ENCODE measurements at places on chromosomes 11 and 22. TPM values are rescaled to one million over a fixed set of nuclear protein-coding genes. Genes with fewer than 3 reads are reported as not detected.

DNA sequence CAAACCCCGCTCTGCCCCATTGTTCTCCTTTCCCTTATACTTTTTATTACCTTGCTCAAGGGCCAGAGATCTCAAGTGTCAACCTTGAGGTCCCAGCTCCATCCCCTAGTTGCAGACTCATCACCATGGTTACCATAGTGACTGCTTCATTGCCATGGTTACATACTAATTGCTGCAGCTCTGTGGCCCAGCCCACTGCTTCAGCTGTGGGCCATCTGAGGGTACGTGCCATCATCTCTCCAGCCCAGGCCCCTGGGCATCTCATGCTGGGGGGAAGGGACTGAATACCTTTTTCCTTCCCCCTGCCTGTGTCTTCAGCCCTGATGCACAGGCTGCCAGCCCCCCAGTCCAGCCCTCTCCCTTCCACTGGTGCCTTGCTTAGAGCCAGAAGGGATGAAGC, 22.2 kb downstream of the TREH start:
- H3K27me3 ChIP-seq = no peaks in the 10 kb centered on the region
- no peak overlapping the region for H3K4me3 ChIP-seq
- no peak for DNase-seq
- H3K36me3 ChIP-seq = no peaks in the 10 kb centered on the region

DNA sequence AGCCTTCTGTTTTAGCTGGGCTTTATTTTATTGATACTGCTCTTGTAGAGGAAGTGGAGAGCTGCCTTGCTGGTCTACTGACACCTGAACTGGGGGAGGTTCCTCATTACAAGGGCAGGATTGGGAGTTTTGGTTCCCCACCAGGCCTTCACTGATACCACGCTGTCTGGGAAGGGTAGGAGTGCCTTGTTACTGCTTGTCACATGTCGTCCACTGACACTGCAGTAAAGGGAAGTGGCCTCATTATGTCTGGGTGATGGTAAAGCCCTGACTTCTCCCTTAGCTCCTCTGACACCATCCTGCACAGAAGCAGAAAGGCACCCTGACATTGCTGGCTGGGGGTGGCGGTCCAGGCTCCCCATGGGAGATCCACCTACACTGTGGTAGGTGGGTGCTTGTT, 38.7 kb upstream of the ELF5 start:
- H3K27ac ChIP-seq = no peak overlapping the region
- H3K4me3 ChIP-seq = no peak overlapping the region
- H3K36me3 ChIP-seq = no peaks in the 10 kb centered on the region
- no peak for DNase-seq
- H3K27me3 ChIP-seq = peaks cover 14% of the 10 kb centered on the region

- H3K27me3 ChIP-seq = no peaks in the 10 kb centered on the region
- no peak overlapping the region for H3K4me3 ChIP-seq
- H3K36me3 ChIP-seq = no peaks in the 10 kb centered on the region
- DNase-seq = no peak
These were observed 316.7 kb downstream of the DLG2 start for GRCh38 chr11:85310479-85310878.

DNA sequence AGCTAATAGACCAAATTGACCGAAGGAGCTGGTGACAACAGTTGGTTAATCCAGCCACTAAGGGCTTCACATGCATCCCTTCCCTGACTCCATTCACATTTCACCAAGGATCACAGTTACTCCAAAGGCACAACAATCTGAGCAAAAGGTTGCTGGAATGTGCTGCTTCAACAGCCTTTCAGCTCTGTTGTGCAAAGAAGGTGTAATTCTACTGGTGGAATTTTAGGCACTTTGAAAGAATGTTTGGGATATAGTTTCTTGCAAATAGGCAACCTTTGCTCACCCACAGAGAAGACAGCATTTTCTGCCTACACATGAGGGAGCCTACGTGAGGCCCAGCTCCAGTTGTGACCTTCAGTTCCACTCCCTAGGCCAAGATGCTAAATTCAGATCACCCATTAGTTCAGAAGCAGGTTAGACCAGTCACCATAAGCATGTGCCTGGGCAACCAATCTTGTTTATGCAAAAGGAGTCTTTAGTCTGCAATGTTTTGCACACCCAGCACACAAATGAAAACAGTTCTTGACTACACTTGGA, 21.6 kb upstream of the FCHSD2 start:
- no peak overlapping the region for H3K27ac ChIP-seq
- no peak for DNase-seq

GRCh38 chr11:66985508-66986177, 10.5 kb downstream of the C11orf86 start:
- H3K4me1 ChIP-seq = peaks cover 7% of the 10 kb centered on the region
- peaks cover 8% of the 10 kb centered on the region for H3K27me3 ChIP-seq

DNA sequence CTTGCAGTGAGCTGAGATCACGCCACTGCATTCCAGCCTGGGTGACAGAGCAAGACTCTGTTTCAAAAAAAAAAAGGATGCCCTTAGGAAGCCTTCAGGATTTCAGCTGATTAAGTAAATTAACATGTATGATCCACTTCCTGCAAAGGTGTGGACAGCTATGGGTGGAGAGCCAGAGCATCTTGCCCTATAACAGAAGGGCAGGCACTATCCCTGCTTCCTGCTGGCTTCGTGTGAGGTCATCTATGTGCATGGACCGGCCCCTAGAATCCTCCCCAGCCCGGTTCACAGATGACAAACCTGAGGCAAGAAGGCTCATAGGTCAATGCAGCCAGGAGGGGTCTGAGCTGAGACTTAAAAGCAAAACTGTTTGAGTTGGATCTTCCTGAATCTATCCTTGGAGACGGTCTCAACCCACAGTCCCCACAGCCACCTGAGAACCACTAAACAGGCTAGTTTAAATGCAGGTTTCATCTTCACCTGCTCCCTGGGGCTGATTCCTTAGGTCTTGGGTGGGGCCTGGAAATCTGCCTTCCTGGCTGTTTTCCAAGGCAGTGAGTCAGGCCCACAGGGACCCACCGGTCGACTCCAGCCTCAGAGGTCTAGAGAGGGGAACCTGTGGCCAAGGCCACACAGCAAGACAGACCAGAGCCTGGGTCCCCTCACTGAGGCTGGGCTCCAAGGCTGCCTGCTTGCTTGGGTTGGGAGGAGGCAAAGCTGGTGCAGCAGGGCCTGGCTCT, 55.2 kb upstream of the MPEG1 start:
- H3K27ac ChIP-seq = no peak overlapping the region
- H3K27me3 ChIP-seq = no peaks in the 10 kb centered on the region
- no peak for DNase-seq
- H3K4me3 ChIP-seq = no peak overlapping the region
- no peaks in the 10 kb centered on the region for H3K36me3 ChIP-seq

GRCh38 chr11:129896062-129896461, 684 bp upstream of the NFRKB start:
- peaks cover 25% of the 10 kb centered on the region for H3K36me3 ChIP-seq
- H3K4me1 ChIP-seq = peaks cover 30% of the 10 kb centered on the region
- peak overlapping the region; percentile 84 for H3K4me3 ChIP-seq
- DNase-seq = no peak
- H3K27ac ChIP-seq = peak overlapping the region; percentile 58

GRCh38 chr11:110896358-110896757, 184.1 kb upstream of the ARHGAP20 start:
- no peaks in the 10 kb centered on the region for H3K36me3 ChIP-seq
- H3K4me3 ChIP-seq = no peak overlapping the region
- H3K27ac ChIP-seq = no peak overlapping the region
- DNase-seq = no peak
- H3K27me3 ChIP-seq = no peaks in the 10 kb centered on the region

GRCh38 chr11:93113824-93114223, 84.0 kb downstream of the SLC36A4 start:
- H3K36me3 ChIP-seq = no peaks in the 10 kb centered on the region
- no peaks in the 10 kb centered on the region for H3K4me1 ChIP-seq
- DNase-seq = no peak
- H3K27ac ChIP-seq = no peak overlapping the region

DNA sequence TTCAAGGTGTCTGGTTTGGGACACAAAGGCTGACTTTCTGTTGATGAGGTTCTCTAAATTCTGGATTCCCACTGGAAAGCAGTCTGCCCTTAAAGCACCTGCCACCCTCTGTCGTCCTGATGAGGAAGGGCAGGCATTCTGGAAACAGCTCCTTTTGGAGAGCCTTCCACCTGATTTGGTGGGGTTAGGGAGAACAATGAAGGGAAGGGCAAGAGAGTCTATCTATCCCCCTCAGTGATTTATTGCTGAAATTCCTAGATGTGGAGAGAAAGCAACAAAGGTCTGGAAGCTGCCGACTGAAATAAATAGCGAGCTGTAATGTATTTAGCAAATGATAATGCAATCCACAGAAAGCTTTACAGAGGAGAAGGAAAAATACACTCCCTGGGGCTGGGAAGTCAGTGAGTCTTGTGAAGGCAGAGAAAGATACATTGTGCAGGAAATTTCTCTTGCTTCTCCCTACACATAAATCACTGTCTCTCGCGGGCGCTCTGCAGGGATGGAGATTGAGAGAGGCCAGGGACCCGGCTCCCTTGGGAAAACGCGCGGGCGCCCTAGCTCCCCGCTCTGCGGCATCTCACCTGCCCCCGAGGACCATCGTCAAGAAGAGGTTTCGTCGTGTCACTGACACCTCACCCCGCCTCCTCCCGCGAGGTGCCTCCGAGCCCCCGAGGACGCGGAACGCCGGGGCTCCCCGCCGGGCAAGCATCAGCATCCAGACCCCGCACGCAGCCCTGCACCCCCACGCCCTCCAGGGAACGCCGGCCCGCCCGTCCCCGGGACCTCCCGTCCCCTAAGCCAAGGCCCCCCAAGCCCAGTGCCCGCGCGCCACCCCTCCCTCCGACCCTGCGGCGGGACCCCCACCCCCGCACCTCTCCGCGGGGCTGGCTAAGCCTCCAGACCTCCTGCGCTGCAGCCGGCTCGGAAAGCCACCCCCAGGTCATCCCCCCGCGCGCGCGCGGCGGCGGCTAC, 673 bp downstream of the CDON start:
- H3K36me3 ChIP-seq = no peaks in the 10 kb centered on the region
- H3K4me1 ChIP-seq = peaks cover 6% of the 10 kb centered on the region
- H3K4me3 ChIP-seq = peak overlapping the region; percentile 74
- H3K27me3 ChIP-seq = peaks cover 28% of the 10 kb centered on the region
- H3K27ac ChIP-seq = peak overlapping the region; percentile 13

- H3K4me3 ChIP-seq = no peak overlapping the region
- H3K36me3 ChIP-seq = no peaks in the 10 kb centered on the region
- no peak overlapping the region for H3K27ac ChIP-seq
- H3K4me1 ChIP-seq = peaks cover 5% of the 10 kb centered on the region
- no peak for DNase-seq
These were observed 818 bp upstream of the C1QTNF4 start for GRCh38 chr11:47595029-47595428.

DNA sequence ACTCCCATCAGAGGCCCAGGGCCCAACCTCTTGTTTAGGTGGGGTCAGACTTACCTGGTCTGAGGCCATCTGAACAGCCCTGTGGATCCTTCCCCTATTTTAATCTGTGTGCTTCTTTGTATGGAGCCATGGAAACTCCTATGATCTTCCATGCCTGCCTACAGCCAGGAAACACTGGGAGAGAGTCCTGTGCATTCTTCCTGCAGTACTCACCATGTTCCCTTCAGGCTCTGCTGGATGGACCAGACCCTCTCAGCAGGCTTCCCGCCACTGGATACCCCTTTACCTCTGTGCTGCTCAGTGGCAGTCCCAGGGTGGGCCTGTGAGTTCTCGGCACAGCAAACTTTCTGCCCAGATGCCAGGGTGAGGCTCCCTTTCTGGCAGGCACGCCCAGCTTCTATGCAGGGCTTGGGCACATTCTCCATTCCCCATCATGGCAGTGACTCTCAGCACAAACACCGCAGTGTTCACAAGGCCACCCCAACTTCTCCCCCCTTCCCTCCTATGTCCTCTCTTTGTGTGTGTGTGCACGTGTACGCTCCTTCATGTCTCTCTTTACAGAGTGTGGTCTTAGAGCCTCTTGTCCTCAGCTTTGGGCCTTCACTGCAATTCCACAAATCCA, 34.8 kb downstream of the NEU3 start:
- no peak for DNase-seq
- H3K4me1 ChIP-seq = no peaks in the 10 kb centered on the region
- H3K36me3 ChIP-seq = peaks cover 5% of the 10 kb centered on the region
- H3K4me3 ChIP-seq = no peak overlapping the region
- H3K27ac ChIP-seq = no peak overlapping the region
- H3K27me3 ChIP-seq = no peaks in the 10 kb centered on the region

- peaks cover 6% of the 10 kb centered on the region for H3K36me3 ChIP-seq
- no peak overlapping the region for H3K4me3 ChIP-seq
- no peak overlapping the region for H3K27ac ChIP-seq
- peaks cover 6% of the 10 kb centered on the region for H3K27me3 ChIP-seq
These were observed 84.4 kb downstream of the TP53I11 start for GRCh38 chr11:44866286-44866685.

DNA sequence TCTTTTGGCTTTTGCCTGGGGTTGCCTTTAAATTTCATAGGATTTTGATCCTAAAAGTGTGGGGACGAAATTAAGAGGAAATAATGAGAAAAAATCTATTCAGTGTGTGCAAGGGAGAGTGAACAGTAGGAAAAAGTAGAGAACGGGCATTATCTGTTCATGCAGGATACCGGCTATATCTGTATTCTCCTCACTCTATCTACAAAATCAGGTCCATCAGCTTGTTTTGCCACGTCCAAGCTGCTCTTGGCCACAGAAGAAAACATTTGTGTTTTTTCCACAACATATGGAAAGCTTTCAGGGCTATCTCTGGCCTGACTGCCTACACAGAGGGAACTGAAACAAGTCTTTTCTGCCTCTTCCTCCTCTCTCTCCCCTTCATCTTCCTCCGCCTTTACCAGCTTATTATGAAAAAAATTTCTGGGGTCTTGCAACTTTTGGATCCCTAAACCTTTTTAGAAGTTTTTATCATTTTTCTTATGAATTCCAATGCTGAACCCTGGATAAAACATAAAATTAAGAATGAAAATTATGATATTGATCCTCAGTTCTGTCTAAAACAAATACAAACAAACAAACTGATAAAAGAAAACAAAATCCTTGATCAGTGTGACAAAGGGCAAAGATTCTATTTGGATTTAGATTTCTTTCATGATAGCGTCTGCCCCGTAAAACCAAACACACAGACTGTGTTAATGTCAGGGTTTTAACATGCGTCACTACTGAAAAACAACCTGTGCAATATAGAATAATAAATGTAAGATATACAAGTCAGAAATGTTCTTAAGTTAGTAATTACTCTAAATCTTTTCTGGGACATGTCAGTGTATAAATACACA, 219.7 kb downstream of the CNTN5 start:
- H3K36me3 ChIP-seq = no peaks in the 10 kb centered on the region
- H3K27ac ChIP-seq = no peak overlapping the region
- H3K4me3 ChIP-seq = no peak overlapping the region
- H3K27me3 ChIP-seq = no peaks in the 10 kb centered on the region

MPPED1 gene
- total RNA-seq = not detected

MS4A12 gene
- total RNA-seq = not detected

SYT13 gene
- total RNA-seq = not detected

VPS37C gene
- total RNA-seq = 6.6 TPM

CDKN1C gene
- total RNA-seq = 1.6 TPM

USH1C gene
- total RNA-seq = not detected

OR10AG1 gene
- total RNA-seq = not detected

MOV10L1 gene
- total RNA-seq = not detected

SCGB1D2 gene
- not detected for total RNA-seq

CCDC89 gene
- not detected for total RNA-seq
